ENCODE measurements at places on chromosomes 6 and 20. TPM values are rescaled to one million over a fixed set of nuclear protein-coding genes. Genes with fewer than 3 reads are reported as not detected.

DNA sequence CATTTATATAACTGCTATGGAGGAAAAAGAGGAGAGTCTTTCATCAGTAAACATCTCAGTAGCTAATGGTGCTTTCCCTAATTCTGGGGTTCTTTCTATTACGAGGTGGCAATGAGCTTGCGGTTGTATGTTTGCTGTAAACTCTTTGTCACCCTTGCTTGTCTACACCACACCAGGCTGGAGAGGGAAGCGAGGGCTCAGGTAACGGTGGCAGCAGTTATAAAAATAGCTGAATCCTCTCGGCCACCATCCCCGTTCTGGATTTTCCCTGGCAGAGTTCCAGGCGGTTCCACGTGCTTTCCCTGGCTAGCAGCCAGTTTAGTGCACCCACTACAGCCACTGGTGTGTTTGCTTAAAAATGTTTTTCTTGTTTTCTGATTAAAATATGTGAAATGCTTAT is 39.0 kb downstream of the MAS1 start:
- no peak for DNase-seq

DNA sequence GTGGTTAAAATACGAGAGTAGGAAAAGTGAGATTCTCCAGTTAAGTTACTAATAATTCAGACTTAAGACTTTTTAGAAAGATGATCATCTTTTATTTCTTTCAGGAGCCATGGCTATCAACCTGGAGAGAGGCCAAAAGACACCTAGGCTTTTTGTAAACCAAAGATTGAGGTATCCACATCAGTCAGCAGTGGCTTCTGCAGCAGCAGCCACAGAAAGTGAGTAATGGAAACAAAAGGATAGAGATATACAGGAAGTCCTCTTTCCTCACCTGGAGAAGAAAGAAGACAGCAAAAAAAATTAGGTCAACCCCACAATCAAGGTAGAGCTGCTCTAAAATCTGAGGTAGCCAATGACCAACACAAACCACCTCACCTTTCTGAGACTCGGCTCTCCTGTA is 22.7 kb upstream of the TRIM39 start:
- DNase-seq = no peak

DNA sequence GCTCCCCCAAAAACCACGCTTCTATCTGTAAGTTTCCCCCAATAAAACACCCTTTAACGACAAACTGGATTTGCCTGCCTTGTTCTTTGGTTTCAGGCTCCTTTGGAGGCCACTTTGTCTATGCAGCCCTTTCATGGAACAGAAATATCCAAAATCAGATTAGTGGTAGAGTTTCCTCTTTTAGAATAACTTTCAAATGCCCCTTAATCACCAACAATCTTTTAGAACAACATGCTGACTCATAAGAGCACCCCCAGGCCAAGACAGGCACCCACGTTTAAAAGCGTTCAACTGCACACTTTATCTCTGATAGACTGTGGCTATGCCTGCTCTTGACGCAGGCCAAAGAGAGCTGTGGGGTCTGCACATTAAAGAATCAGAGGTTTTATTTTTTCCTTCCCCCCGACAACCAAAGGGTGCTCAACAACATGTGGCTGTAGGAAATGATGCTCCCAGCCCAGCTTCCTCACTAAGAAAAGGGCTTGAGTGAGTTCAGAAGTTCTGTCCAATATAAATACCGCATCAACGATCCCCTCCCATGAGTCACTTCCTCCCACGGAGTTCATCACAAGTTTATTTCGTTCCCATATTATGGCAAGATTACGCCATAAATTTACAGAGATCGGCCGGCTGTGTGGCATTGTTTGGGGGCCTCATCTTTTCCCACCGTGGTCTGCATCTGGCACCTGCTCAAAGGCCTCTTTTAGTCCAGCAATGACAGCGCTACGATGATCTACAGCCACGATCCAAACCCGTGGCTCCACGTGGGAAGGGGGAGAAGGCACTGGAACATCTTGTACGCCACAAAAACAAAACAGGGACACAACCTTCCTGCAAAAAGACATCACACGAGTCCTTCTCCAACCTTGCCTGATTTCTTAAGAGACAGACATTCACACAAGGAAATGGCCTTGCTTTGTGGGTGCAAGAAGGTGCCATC is 88.8 kb upstream of the NFATC2 start:
- DNase-seq = peak; percentile 96

DNA sequence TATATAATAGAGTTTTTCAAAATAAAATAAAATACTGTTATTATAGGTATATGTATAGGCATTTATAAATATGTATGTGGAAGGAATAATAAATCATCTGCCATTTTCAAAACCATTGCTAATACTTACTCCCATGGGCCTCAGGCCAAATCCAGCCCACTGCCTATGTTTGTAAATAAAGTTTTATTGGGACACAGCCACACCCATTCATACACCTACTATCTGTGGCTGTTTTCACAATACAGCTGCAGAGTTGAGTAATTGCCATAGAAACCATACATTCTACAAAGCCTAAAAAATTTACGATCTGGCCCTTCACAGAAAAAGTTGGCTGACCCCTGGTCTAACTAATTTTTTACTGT is 9.5 kb downstream of the ALDH5A1 start:
- DNase-seq = no peak

- DNase-seq = no peak
These were observed 20.4 kb downstream of the SIRPD start for GRCh38 chr20:1536893-1537730.

Gene C4A
- 4.8 TPM for total RNA-seq

Gene EMILIN3
- total RNA-seq = not detected

Gene MROH8
- total RNA-seq = 4.2 TPM

- no peak for DNase-seq
These were observed 32.2 kb upstream of the ADGRF5 start for GRCh38 chr6:46953921-46954320.

DNA sequence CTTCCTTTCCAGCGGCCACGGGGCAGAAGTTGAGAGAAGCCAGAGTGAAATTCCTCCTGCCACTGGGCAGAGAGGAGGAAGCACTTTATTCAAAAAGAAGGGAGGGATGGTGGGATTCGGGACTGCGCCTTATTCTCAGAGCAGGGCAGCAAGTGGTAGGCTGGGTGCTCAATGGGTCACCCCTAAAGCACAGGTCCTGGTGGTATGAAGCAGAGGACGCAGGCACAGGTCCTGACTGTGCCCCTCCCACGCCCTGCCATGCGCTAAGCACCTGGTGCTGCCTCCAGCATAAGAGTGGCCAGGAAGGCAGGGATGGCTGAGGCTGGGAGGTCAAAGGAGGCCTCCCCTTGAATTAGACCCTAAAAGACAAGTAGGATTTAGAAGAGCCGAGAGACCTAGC is 4.9 kb upstream of the GRM4 start:
- DNase-seq = no peak

DNA sequence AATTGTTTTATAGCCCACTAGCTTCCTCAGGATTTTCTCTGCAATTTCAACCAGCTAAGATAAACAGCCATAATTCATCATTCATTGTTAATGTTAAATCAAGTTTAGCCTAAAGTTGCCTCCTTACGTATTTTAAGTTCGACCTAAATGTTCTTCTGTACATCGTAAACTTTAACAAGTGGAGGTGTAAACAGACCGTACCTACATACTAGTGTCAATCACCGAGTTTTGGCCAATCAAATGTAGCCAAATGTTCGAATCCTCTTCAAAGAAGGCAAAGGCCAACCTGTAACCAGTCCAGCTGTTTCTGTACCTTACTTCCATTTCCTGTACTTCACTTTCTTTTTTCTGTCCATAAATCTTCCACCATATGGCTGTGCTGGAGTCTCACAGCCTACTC is 13.5 kb downstream of the MBOAT1 start:
- DNase-seq = no peak

- DNase-seq = no peak
These were observed 10.3 kb upstream of the SNHG17 start for GRCh38 chr20:38445381-38445796.

All from GM23248 (cell line).